Stimulated activated CD4-positive, alpha-beta T cell treated with anti-CD3 and anti-CD28 coated beads, Interleukin-2, amount 100 ng/mL, for 4 hours (primary cell): ENCODE measurements at places on chromosomes 11 and 22.

- DNase-seq: no peak
These were observed 86.8 kb downstream of the WT1 start for GRCh38 chr11:32348502-32348901.

- no peak for DNase-seq
These were observed 92.9 kb downstream of the DHCR7 start for GRCh38 chr11:71355281-71355680.

DNA sequence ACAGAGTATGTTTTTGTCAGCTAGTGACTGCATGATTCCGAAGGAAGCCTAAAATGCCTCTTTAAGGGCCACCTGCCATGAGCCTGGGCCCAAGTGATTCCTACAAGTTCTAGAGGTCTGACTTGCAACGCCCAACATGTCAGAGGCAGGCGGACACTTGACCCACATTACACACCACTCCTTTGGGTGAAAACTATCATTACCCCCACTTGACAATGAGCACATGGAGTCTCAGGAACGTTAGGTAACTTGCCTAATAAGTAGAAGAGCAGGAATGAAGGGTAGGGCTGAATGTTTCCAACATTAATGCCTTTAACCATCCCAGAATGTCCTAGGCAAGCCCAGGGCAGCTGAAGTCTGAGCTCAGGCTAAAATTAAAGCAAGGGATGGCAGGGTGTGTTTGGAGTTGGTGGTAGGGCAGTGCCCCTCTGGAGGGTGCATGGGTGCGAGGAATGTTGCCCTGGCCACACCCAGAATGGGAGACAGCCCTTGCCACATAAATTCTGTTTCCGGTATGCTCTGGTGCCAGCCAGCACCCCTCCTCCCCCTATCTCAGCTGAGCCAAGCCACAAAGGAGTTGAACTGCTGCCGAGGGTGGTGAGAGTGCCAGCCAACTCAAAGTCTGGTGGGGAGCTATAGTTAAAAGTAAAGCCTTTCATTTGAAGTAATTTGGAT is 2.5 kb downstream of the PLAAT2 start:
- no peak for DNase-seq

GRCh38 chr11:58771458-58771855 is 39.7 kb upstream of the GLYAT start:
- no peak for DNase-seq

DNA sequence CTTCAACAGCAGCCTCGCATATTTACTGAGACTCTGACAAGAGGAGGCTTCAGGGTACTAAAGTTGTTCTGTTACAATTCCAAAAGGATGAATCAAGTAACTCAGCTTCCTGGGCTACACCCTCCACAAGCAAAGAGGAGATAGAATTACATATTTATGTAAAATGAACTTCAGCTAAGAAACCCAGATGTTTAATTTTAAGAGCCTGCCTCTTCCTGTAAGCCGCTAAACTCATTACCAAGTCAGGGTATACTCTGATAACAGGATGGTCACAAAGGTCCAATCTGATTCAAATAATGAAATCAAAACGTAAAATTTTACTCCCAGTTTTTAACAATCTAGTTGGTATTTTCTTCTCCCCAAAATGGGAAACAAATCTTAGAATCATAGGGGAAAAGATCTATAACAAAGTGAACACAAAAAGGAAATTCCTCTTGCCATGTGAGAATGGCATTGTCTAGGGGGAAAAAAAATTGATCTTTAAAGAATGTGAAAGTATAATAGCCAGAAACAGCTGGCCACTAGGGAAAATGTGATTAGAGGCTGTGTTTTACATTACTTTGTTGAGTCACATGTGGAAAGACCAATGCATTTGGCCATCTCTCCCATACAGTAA is 30.9 kb downstream of the CHEK2 start:
- DNase-seq: no peak
